ENCODE measurements at places on chromosomes 11 and 22.

- DNase-seq = no peak
Observed at GRCh38 chr11:72247584-72247983, 3.6 kb upstream of the PHOX2A start.

DNA sequence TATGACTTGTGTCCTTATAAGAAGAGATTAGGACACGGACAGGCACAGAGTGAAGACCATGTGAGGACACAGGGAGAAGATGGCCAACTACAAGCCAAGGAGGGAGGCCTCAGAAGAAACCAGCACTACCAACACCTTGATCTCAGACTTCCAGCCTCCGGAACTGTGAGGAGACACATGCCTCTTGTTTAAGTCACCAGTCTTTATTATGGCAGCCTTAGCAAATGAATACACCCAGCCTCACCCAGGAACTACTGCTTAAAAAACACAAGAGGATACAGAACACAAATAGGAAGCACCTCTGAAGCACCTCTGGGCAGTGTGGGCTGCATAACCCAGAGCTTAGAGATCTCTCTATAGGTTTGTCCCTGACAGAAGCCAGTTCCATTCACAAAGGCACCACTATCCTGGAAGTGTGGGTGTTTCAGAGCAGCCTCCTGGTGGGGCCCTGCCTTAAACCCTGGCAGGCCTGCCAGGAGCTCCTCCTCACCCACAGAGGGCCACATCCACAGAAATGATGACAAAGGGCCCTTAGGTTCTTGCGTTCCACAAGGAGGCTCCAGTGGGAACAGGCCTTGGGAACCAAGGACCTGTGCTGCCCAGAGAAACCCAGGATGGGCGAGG, 58.8 kb downstream of the CHRDL2 start:
- DNase-seq = no peak

GRCh38 chr22:30572840-30573593, 1.4 kb downstream of the GAL3ST1 start:
- DNase-seq = no peak

GRCh38 chr22:19845054-19845722, 9.5 kb downstream of the GNB1L start:
- DNase-seq = no peak

DNA sequence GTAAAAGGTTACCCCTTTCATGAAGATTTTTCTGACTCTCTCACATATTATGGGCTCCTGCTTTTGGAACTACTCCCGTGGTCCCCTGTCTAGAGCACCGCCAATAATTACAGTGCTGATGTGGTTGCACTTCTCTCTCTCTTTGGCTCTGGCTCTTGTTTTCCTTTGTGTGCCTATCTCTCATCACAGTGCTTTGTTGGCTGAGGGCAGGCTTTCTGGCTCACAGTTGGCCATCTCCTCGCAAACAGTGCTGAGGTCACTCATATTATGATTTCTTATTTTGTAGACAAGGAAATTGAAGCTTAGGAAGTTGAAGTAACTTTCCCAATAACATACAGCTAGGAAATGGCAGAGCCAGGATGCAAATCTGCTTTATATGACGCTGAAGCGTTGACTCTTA, 192.5 kb downstream of the DDX10 start:
- no peak for DNase-seq

DNA sequence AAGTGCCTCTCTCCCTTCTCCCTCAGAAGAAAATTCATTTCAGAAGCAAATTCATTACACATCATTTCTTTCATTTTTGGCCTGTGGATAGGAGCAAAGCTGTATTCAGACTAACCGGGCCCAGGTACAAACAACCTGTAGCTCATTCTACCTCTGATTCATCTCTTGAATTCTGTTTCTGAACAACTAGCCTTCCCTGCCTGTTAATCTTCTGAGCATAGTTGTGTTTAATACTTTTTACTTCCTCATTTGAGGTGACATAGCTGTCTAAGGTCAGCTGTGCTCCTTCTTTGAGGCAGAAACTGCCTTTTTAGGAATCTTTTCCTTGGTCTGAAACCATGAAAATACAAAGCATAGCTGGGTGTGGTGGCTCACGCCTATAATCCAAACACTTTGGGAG, 12.6 kb upstream of the IL18BP start:
- no peak for DNase-seq

- no peak for DNase-seq
Observed at GRCh38 chr11:112382561-112382960, 121.9 kb upstream of the PLET1 start.

GRCh38 chr11:68321293-68322051, 9.1 kb downstream of the LRP5 start:
- DNase-seq = no peak

DNA sequence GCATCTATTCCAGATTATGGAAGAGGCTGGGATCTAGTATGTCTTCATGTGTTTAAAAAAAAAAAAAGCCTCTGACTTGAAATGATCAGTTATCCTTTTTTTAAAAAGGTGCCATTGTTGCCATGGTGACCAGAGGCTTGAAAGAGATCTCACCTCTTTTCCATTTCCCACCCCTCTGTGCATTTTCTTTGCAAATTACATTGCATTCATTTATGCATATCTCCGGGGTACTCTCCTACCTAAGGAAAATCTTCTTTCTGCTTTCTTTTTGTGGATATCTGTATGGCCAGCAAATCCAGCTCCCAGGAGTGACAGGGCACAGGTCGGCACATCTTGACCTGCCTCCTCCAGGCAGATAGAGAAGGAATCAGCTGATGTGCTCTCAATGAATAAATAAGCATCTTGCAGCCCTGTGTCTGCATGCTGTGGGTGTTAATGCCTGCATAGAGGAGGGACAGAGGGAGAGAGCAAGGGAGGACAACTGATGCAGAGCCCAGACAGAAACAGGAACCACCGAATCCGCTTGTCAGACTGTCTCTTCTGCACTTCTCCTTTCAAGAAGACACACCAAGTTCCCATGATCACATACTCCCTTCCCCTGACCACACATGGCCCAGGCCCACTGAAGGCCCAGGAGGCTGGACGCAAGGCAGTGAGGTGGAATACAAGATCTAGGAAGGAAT, 50.9 kb downstream of the CWC15 start:
- DNase-seq = no peak

DNA sequence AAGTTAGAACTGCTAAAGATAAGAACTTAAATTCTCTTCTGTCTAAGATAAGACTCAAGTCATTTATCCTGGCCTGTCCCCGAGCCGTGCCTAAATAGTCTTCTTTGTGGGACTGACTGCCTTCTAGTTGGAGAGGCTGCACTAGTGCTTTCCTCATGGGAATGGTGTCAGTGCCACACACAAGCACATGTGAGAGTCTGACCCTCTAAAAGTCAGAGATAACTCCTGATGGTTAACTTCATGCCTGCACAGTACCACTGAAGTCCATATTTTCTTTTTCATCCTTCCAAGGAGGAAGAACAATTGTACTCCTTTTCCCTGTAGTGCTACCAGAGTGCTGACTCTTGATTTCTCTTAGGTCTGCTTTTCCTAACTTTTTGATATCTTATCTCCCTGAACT, 309.7 kb downstream of the TMEM135 start:
- DNase-seq = no peak

- no peak for DNase-seq
Observed at GRCh38 chr22:23001463-23001862, 68.9 kb upstream of the GNAZ start.

GRCh38 chr22:19644314-19645223, 69.7 kb upstream of the SEPTIN5 start:
- DNase-seq = no peak

- DNase-seq = no peak
Observed at GRCh38 chr11:9250139-9250582, 15.0 kb downstream of the DENND5A start.

Data from NCI-H187 (cell line).